Glomerular endothelial cell (primary cell): ENCODE measurements at places on chromosomes 1 and 21. TPM values are rescaled to one million over a fixed set of nuclear protein-coding genes. Genes with fewer than 3 reads are reported as not detected.

GRCh38 chr1:100076319-100076718, 56.4 kb downstream of the SASS6 start:
- no peak for DNase-seq

Gene C4BPA
- not detected in 2 replicates for total RNA-seq

DNA sequence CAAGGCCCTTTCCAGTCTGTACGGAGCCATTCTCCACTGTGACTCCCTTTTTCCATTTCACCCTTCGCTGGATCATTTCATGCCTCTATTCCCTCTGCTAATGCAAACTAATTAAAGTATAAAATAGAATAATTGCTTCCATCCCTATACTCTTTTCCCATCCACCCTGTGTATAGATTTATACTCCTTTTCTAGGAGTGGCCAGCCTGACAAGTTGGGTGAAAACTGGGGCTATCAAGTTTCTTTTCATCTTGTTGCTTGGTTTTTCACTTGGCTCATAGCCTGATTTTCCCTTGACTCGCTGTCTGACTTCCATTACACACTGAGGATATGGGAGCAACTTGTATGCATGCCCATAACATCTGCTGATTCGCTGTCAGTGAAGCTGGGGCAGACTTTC, 107.0 kb downstream of the PLXNA2 start:
- DNase-seq, result no peak

- DNase-seq, result no peak
Measured at GRCh38 chr1:33161061-33161681, 20.7 kb downstream of the TRIM62 start.

DNA sequence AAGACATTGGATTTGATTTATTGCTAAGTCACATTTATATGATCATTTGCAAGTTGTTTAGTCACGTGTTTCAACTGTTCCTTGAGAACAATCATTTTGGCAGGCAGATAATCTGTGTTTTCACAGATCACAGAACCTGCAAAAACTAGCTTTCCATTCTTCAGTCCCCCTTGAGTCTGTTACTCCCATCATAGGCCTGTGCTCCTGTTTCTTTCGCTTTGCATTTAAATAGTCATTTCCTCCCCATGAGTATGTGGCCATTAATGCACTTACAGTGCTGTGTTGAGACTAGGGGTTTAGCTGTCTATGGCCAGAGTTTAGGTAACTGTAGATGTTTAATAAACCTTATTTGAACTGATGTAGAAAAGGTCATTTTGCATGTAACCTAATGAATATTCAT, 214.5 kb downstream of the PATJ start:
- DNase-seq, result no peak

Gene VHLL
- not detected in 2 replicates for total RNA-seq

DNA sequence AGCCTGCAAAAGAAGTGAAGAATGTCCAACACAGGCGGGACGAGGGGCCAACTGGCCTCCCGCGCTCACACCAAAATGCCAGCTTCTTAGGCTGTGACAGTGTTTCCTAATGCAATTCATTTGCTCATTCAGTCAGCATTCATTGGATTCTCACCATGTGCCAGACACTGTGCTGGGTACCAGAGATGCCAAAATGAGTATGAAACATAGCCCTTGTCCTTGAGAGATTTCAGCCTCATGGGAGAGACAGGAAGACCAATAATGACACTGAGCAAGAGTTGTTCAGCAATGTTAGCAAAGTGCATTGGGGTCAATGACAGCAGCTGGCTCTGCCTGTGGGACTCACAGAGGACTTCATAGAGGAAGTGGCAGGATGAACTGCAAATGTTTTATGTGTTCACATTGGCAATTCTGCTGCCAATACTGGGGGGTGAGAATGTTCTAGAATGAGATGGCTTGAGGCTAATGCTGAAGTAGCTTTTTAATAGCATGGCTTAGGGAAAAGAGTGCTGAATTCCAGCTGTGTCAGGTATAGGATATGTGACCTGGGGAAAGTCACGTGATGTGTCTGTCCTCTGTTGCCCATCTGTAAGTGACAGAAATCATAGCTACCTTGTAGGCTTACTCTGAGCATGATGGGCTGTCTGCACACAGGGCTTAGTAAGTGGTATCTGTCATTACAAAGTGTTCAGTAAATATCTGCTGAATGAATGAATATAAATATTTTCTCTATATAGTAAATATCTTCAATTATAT, 58.3 kb upstream of the KIF26B start:
- no peak for DNase-seq

- DNase-seq, result no peak
Measured at GRCh38 chr1:245859493-245860114, 647.5 kb downstream of the SMYD3 start.

Gene WLS
- total RNA-seq, result 99.6 and 118 TPM in 2 replicates

- DNase-seq, result no peak
Measured at GRCh38 chr21:33412832-33413519, 9.8 kb downstream of the IFNGR2 start.

GRCh38 chr1:44249543-44249942, 36.3 kb downstream of the DMAP1 start:
- DNase-seq, result no peak

Gene KRTAP7-1
- total RNA-seq, result not detected in 2 replicates

Gene COL6A2
- 110 and 140 TPM in 2 replicates for total RNA-seq

Gene LRRC38
- 0.19 TPM in 1 of 2 replicates, not detected in the other for total RNA-seq

DNA sequence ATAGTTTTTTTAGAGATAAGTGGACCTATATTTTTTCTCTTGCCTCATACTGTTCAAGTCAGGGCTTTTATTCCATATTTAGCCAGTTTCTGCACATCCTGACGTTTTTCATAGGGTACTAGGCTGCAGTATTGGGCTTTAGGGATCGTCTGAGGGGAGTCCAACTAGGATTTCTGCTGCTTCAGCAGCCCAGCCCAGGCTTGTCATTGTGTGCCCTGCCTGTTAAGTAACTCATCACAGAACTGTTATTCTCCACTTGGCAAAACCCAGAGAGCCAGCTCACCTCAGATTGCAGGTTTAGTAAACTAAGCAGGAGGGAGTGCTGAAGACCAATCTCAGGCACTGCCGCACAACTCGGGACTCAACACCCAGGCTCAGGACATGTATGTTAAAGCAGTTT, 2.8 kb downstream of the GALNT2 start:
- DNase-seq, result no peak

DNA sequence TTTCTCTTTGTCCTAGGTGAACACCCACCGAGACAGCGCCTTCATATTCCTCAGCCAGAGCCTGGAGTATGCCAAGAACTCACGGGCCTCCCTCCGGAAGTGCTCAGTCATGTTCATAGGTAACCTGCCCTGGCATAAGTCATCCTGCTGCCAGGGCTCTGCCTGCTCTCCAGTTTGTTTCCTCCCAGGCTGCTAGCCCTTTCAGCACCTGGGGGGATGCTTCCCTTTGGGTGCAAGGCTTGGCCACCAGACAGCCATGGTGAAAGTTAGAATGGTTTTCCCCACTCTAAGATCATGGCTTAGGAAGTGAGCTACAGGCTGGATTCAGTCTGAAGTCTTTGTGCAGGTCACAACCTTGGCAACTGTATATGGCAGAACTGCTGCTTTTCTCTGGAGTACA, 9.2 kb upstream of the TTC4 start:
- DNase-seq, result no peak

Gene MROH7
- not detected in 2 replicates for total RNA-seq

GRCh38 chr1:208374391-208374941, 130.3 kb upstream of the PLXNA2 start:
- DNase-seq, result no peak

Gene TMCC2
- 3.7 and 5.3 TPM in 2 replicates for total RNA-seq

DNA sequence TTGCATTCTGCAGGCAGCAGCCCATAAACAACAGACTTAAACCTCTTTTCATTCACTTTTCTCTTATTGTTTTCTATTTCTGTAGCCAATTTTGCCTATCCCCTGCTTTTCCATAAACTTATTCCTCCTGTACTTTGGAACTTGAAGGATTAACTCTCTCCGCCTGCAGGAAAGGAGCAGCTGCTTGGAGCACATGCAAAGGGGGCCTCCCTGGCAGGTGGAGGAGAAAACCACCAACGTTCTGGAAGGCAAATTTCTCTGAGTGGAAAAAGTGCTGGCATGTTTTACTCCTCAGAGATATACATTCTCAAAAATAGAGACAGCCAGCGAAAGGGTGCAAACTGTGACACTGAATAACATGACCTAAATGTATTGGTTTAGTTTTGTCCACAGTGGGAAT, 33.6 kb downstream of the RGS21 start:
- no peak for DNase-seq

DNA sequence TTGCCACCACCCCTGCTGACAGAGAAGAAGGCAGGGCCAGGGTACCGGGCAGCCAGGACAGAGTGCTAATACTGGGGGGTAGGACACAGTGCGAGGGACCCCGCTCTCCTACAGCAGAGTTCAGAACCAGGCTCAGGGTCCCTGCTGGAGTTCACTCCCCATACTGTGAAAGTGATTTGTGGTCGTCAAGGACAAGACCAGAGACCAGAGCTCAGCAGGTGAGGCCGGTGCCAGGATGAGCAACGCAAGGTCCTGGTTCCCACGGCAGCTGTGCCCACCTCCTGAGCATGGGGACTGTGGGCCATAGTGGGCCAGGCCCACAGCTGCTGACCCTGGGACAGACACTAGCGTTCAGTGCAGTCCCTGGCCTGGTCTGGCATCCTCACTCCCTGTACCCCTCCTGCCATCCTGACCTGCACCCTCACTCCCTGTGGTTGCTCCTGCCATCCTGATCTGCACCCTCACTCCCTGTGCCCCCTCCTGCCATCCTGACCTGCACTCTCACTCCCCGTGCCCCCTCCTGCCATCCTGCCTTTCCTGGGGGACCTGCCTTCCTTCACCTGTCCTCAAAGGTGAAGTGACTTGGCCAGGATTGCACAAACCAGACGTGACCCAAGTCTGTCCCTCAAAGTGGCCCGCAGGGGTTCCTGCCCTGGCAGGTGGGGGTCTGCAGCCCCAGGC, 13.8 kb upstream of the PTTG1IP start:
- no peak for DNase-seq

Gene DAB1
- 0.18 TPM in 1 of 2 replicates, not detected in the other for total RNA-seq

GRCh38 chr1:112982853-112983536, 27.0 kb upstream of the SLC16A1 start:
- no peak for DNase-seq

Gene NMNAT2
- 0.23 and 0.24 TPM in 2 replicates for total RNA-seq

- no peak for DNase-seq
Measured at GRCh38 chr21:37264808-37265207, 2.3 kb downstream of the VPS26C start.

DNA sequence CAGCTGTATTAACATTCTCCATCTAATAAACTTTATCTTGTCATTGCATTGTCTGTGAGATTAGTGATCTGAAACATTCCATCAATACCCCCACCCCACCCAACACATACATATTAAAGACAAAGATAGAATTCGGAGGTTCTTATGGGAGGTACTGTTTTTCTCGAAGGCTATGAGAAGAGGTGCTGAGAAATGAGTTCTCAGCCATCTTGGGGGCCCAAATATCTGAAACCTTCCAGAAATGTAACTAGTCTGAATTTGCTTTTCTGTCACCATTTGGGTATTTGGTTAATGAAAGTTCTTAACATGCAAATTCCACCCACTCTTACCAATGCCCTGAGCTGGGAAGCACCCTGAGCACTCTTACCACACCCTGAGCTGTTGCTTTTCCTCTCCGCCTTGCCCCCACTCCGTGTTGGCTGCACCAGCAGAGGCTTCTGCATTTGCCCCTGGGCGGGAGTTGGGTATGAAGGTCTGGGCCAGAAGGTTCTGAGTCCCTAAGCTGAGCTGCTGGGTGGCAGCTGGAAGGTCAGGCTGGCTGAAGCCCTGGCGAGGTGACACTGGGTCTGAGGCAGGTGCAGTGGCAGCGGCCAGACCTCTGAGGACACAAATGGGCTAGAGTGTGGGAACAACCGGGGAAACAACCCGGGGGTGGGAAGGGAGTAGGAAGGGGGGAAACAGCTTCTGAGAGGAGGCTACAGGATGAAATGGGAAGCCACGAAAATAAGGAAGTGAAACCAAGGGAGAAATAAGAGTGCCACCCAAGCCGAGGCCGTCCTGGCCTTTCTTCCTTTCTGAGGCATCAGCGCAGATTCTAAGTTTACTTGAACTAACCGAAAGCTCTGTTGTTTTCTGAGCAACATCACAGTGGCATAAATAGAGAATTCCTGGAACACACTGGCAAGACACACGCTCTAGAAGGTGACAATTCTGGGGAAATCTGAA, 26.3 kb upstream of the IER5 start:
- DNase-seq, result no peak

- DNase-seq, result no peak
Measured at GRCh38 chr1:179814546-179814838, 63.1 kb downstream of the TOR1AIP2 start.

Gene TMPRSS2
- 0.10 TPM in 1 of 2 replicates, not detected in the other for total RNA-seq

Gene STMN1
- 106 and 163 TPM in 2 replicates for total RNA-seq

GRCh38 chr1:202106340-202107254, 16.1 kb upstream of the GPR37L1 start:
- no peak for DNase-seq

GRCh38 chr1:224252479-224252878, 69.4 kb downstream of the DEGS1 start:
- DNase-seq, result no peak

Gene ADGRL2
- total RNA-seq, result 166 and 167 TPM in 2 replicates

GRCh38 chr1:117559985-117560384, 45.9 kb upstream of the TENT5C start:
- no peak for DNase-seq

Gene CYP2J2
- 0.05 and 0.58 TPM in 2 replicates for total RNA-seq

Gene NLRP3
- total RNA-seq, result 0.58 and 1.0 TPM in 2 replicates

DNA sequence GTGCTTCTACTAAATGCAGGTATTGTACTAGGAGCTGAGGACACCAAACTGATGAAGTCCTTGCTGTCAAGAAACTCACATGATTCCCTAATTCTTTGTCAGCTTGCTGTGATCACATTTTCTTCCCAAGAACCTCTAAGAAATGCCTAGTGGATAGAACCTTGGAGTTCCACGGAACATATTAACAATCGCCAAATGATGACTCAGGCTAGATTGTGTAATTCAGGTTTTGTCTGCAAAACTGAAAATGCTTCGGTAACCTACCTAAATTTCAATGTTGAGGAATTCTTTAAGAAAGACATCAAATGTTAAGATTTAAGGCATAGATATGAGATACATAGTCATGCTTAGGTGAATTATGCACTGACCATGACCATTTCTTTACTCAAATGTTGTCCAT, 1.7 kb upstream of the GADD45A start:
- no peak for DNase-seq

Gene C8B
- total RNA-seq, result not detected in 2 replicates

DNA sequence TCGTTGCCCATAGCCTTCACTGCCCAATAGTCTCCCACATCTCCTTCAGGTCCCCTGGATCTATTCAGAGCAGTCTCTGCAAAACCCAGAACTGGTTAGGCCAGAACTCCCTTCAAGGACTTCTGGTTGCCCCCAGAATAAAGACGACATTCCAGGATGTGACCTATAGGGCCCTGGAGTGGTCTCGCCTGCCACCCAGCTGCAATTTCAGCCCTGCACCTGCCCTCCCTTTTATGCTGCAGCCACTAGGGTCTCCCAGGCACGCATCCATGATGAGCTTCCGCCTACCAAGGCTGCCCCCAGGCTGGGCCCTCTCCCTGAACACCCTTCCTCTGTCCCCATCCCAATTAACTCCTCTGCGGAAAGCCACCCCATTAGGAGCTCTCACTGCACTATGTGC, 7.2 kb upstream of the TSPEAR start:
- no peak for DNase-seq

DNA sequence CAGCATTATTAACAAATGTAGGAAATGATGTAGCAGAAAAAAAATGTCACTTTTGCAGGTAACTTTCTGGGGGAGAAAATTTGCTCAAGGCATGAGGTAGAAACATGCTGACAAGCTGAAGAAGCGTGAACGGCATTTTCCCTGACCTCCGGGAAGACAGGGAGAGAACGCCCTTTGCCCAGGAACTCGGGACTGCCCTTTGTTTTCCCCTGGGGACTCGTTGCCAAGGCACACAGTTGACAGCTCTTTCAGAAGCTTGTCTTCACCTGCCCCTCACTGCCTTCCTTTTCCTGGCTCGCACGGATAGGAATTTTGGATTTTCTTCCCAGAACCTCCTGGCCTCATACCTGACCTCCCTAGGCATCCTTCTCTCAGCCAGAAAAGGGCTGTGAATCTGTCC, 52.7 kb upstream of the COA6 start:
- no peak for DNase-seq
